ENCODE measurements at places on chromosomes 12 and 14. TPM values are rescaled to one million over a fixed set of nuclear protein-coding genes. Genes with fewer than 3 reads are reported as not detected.

GRCh38 chr12:19683178-19683927, 244.1 kb downstream of the AEBP2 start:
- H3K27ac ChIP-seq, result peak overlapping the region; percentile 56
- H3K4me3 ChIP-seq, result peak overlapping the region; percentile 47
- H3K4me1 ChIP-seq, result peaks cover 13% of the 10 kb centered on the region
- H3K27me3 ChIP-seq, result no peaks in the 10 kb centered on the region

DNA sequence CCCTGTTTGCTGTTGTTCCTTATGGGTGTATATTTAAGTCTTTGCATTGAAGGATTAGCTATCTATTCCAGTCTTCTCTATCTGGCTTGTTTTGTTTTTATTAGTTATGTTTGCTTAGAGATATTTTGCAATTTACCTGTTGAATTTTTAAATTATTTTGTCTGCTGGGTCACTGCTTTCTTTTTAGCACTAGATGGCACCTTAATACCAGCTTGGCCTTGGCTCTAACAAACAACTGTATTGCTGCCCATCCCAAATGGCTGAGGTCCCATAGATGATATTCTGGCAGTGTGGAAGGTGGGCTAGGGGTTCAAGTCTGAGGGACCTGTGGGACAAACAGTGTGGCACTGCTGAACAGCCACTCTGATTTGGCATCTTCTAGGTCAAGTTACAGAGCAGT, 144.0 kb upstream of the FBXO33 start:
- no peak overlapping the region for H3K4me3 ChIP-seq
- no peak for DNase-seq
- H3K4me1 ChIP-seq, result no peaks in the 10 kb centered on the region
- H3K27me3 ChIP-seq, result no peaks in the 10 kb centered on the region
- no peaks in the 10 kb centered on the region for H3K36me3 ChIP-seq

CNIH1 gene
- total RNA-seq, result 118 TPM

VDR gene
- 10.1 TPM for total RNA-seq

GRCh38 chr12:112589275-112589674, 170.5 kb downstream of the PTPN11 start:
- peaks cover 62% of the 10 kb centered on the region for H3K27me3 ChIP-seq
- H3K27ac ChIP-seq, result no peak overlapping the region
- no peaks in the 10 kb centered on the region for H3K36me3 ChIP-seq
- H3K4me1 ChIP-seq, result no peaks in the 10 kb centered on the region
- no peak overlapping the region for H3K4me3 ChIP-seq

NPFF gene
- not detected for total RNA-seq

All from Calu3 (cell line).